NCI-H748 treated with DMSO at 0.1 percent for 48 hours (cell line): ENCODE measurements at places on chromosomes 6 and 20.

- DNase-seq: no peak
These were observed 1.4 kb upstream of the ZNF217 start for GRCh38 chr20:53595018-53595378.

DNA sequence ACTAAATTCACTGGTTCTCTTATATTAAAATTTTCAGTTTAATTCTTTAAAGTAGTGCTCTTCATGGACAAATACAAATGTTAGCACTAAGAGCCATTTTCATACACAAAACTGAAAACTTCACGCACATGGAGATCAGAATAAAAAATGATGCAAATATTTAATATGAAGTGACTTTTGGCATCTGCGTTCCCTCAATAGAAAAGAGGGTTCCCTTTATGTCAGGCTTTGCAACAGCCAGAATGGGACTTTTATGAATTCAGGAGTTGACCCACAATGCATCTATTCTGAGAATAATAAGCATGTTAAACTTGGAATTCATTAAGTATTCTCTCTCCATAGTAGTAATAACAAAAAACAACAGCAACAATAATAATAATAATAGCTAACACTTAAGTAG, 125.8 kb downstream of the INSM1 start:
- no peak for DNase-seq

- DNase-seq: no peak
These were observed 100.5 kb upstream of the SASH1 start for GRCh38 chr6:148242180-148242579.

GRCh38 chr20:48329676-48330664, 497.8 kb downstream of the PREX1 start:
- DNase-seq: no peak
